ENCODE measurements at places on chromosomes 5 and 9. TPM values are rescaled to one million over a fixed set of nuclear protein-coding genes. Genes with fewer than 3 reads are reported as not detected.

The CTSV gene
- 8.9 TPM for total RNA-seq

The SLC6A7 gene
- not detected for total RNA-seq

The DDX31 gene
- 21.1 TPM for total RNA-seq

The PCDHA1 gene
- total RNA-seq: not detected

The DCANP1 gene
- total RNA-seq: not detected

The PTRH1 gene
- 9.5 TPM for total RNA-seq

DNA sequence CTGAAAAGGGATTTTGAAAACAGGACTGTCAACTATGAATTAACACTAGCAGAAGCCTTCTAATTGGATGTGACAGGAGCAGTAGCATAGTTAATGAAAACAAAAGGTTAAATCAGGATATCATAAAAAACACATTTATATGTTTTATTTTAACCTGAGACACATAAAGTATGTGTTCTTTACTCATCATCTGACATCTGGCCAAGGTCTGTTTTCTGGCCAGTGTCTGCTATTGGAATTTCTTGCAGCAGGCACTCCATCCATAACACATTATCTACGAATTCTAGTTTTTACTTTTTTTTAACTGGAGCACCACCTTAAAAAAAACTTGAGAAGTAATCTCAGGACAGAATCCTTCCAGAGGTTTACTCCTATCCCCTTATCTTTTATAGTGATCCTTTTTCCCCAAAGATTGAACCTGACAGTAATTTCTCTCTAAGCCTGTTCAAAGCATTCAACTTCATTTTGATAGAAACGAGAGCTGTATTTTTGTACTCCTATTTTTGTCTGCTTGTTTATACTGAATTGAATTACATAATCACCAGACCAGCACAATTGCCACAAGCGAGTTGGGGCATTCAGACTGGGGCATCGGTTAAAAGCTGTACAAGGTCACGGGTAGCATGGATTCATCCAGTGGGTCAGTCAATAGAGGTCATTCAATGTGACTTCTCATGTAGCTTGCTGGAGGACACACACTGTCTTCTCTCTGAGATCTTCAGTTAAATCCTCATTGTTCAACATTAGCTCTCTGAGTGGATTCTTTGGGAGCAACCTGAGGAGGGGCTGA lies 205.6 kb upstream of the CLINT1 start:
- H3K36me3 ChIP-seq: peaks cover 4% of the 10 kb centered on the region
- peak overlapping the region; percentile 82 for H3K27ac ChIP-seq
- peaks cover 48% of the 10 kb centered on the region for H3K4me1 ChIP-seq
- H3K4me3 ChIP-seq: no peak overlapping the region
- no peak for DNase-seq
- no peaks in the 10 kb centered on the region for H3K27me3 ChIP-seq

DNA sequence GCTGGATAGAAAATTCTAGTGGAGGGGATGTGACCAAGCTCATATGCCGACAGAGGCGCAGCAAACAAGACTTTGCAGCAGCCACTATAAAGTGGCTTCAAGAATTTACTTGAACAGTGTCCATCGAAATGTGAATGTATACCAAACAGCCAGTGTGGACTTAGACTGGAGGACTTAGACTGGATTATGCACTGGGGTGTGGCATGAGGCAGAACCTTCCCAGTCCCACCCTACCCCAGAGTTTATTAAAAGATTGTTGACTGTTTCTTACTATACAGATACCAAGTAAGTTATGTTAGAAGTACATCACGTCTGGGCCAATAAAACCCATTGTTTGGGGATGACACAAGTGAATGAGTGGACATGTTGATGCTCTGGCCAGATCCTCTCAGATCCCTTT lies 561.3 kb upstream of the KLF4 start:
- H3K27ac ChIP-seq: no peak overlapping the region
- H3K4me3 ChIP-seq: no peak overlapping the region
- no peak for DNase-seq

All from mesothelial cell of epicardium (in vitro differentiated cells).